ENCODE measurements at places on chromosomes 11 and 22. TPM values are rescaled to one million over a fixed set of nuclear protein-coding genes. Genes with fewer than 3 reads are reported as not detected.

The SLC22A6 gene
- total RNA-seq: not detected

The SYT12 gene
- total RNA-seq: 0.92 TPM

The EED gene
- total RNA-seq: 10.6 TPM

GRCh38 chr11:19714022-19714386 is 1.4 kb downstream of the NAV2 start:
- ATAC-seq: no peak

- ATAC-seq: no peak
Measured at GRCh38 chr11:16912692-16913111, 101.5 kb downstream of the PLEKHA7 start.

- ATAC-seq: no peak
Measured at GRCh38 chr22:39664485-39665200, 94.1 kb downstream of the CACNA1I start.

Data from esophagus mucosa (tissue), 1 donor.